A549 treated with RU486 at 1 μM for 4 hours (cell line): ENCODE measurements at places on chromosomes 5 and 9. TPM values are rescaled to one million over a fixed set of nuclear protein-coding genes. Genes with fewer than 3 reads are reported as not detected.

Gene HAVCR1
- 26.0 to 44.9 TPM (median 35.2 TPM) in 5 replicates for total RNA-seq

Gene RNF208
- 1.1 to 2.2 TPM (median 2.0 TPM) in 5 replicates for total RNA-seq

Gene MPDZ
- total RNA-seq, result 8.5 to 14.0 TPM (median 12.5 TPM) in 5 replicates

Gene CD74
- total RNA-seq, result not detected in 5 replicates

Gene EDIL3
- 0.15 to 0.30 TPM (median 0.23 TPM) in 5 replicates for total RNA-seq

Gene HRH2
- total RNA-seq, result 0.48 to 0.86 TPM (median 0.70 TPM) in 5 replicates

Gene PCDHA7
- total RNA-seq, result 0.05 to 0.15 TPM (median 0.11 TPM) in 4 of 5 replicates, not detected in the other

Gene ADCY2
- not detected in 5 replicates for total RNA-seq

Gene UBE2D2
- total RNA-seq, result 108 to 160 TPM (median 157 TPM) in 5 replicates

Gene CSF2
- total RNA-seq, result 0.27 to 0.79 TPM (median 0.50 TPM) in 5 replicates

Gene GHR
- 0.07 TPM in 1 of 5 replicates, not detected in the others for total RNA-seq

Gene FCN1
- not detected in 5 replicates for total RNA-seq

Gene TLX3
- not detected in 5 replicates for total RNA-seq

Gene EHMT1
- 35.7 to 43.9 TPM (median 40.5 TPM) in 5 replicates for total RNA-seq

Gene NRG2
- 1.8 to 2.8 TPM (median 2.1 TPM) in 5 replicates for total RNA-seq

Gene TAF11L5
- not detected in 5 replicates for total RNA-seq

Gene FAM151B
- total RNA-seq, result 1.2 to 2.6 TPM (median 1.8 TPM) in 5 replicates

Gene PAM
- 21.3 to 28.9 TPM (median 26.6 TPM) in 5 replicates for total RNA-seq

Gene CSF1R
- total RNA-seq, result 0.05 to 0.33 TPM (median 0.21 TPM) in 4 of 5 replicates, not detected in the other

Gene ANKRD55
- not detected in 5 replicates for total RNA-seq

Gene KCNT1
- not detected in 5 replicates for total RNA-seq

Gene FOXD1
- 13.0 to 22.7 TPM (median 21.2 TPM) in 5 replicates for total RNA-seq
